Omental fat pad (tissue), 4 donors: ENCODE measurements at places on chromosomes 3 and 15.

DNA sequence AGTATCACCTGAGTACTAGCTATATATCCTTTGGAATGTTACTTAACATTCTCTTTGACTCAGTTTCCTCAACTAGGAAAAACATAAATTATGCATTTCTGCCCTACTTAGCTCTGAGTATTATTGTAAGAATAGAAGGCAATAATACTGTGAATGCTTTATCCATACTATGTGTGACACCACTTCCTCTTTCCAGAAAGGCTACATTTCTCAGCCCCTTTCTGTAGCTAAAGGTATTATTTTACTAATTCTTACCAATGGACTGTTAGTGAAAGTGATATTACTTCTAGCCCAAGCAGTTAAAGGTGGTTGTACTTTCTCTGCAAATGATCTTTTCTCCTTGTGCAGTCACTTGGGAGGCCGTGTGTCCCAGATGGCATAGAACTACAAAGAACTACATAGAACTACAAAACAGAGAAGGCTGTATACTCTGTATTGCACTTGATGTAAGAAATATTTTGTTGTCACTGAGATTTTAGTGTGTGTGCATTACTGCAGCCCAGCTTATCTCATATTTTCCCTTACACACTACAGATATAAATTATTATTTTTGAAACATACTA, 35.1 kb downstream of the MYH15 start:
- no peak for DNase-seq

GRCh38 chr15:96254173-96254572, 76.3 kb upstream of the NR2F2 start:
- DNase-seq: no peak

- DNase-seq: no peak
These were observed 312.9 kb upstream of the RASGRP1 start for GRCh38 chr15:38877471-38877870.

DNA sequence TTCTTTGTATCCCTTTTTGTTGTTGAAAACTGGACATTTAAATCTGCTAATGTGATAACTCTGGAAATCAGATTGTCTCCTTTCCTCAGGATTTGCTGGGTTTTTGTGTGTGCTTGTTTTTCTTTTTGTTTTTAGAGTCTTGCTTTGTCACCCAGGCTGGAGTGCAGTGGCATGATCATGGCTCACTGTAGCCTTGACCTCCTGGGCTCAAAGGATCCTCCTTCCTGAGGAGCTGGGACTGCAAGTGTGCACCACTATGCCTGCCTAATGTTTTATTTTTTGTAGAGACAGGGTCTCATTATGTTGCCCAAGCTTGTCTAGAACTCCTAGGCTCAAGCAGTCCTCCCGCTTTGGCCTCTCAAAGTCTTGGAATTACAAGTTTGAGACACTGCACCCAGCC, 44.6 kb upstream of the IL20RB start:
- no peak for DNase-seq

DNA sequence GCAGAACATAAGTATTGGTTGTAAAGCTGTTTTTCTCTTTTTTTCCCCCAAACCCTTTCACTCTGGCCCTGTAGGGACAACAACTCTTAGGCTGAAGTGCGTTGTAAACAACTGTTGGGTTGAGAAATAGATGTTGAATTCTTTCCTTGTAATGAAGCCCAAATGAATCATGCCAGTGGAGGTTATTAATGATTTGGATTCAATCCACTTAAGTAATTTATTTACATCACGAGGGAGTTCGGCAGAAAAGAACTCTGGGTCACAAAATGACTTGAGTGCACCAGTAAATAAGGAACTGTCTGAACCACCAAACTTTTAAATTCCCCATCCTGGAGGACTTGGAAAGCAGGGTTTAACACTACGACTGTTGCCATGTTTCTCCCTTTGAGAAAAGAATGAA, 218.9 kb downstream of the PDZRN3 start:
- no peak for DNase-seq

- DNase-seq: no peak
These were observed 8.4 kb upstream of the KLHL24 start for GRCh38 chr3:183626877-183627594.
